NCI-H2171 treated with DMSO at 0.1 percent for 48 hours (cell line): ENCODE measurements at places on chromosomes 3 and 15.

DNA sequence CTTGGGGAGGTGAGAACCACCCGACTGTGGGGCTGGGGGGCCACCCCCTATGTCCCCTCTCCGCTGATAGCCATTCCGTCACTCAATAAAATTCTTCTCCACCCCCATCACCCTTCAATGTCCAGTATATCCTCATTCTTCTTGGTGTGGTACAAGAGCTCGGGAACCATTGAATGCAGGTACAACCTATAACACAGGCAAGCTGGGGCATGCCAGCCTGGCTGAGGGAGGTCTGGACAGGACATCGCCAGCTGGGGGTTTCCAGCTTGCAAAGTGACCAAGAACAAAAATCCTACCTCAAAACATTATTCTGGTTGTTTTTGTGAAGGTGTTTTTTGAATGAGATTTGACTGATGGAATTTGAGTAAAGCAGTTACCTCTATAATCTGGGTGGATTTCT, 19.6 kb upstream of the BDH1 start:
- no peak for DNase-seq

DNA sequence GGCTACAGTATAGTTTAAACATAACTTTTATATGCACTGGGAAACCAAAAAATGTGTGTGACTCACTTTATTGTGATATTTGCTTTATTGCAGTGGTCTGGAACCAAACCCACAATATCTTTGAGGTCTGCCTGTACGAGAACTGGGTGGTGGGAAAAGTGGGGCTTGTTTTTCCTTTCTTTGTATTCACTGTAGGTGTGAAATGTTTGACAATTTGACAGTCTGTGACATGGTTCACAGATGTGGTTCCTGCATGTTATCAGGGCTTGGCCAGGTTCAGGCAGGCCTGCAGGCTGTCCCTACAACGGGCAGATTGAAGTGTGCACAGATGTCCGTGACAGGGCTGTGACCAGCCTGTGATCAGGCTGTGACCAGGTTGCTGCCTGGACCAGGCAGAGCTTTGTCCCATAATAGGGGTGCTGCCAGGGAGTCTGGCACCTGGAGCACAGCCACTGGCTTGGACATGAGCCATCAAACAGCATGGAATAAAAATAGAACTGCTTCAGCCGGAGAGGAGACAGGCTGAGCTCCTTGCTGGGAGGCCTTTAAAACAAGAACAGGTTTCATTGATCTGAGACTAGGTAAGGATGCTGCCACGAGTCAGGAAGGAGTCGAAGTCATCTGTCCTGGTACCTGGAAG, 61.0 kb downstream of the KLF13 start:
- peak; percentile 88 for DNase-seq

DNA sequence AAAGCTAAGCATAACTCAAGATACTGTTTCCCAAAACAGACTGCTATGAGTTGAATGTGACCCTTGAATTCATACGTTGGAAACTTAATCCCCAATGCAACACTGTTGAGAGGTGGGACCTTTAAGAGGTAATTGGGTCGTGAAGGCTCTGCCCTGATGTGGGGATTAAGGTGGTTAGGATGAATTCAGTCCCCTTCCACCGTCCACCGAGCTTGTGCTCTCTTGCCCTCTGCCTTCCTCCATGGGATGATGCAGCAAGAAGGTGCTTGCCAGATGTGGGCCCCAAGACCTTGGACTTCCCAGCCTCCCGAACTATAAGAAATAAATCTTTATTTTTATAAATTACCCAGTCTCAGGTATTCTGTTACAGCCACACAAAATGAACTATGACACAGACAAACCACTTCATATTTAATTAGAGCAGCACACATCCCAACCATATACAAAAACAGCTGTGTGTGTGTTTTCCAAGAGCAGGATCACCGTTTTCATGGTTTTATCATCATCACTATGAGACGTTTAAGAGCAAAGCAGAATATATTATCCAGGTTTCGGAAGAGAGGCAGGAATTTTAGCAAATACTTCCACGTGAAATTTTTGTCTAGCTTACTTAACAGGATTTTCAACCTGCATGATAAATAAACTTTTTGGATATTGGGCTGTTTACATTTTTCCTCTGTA, 61.2 kb downstream of the CD200R1L start:
- DNase-seq, result no peak

- no peak for DNase-seq
These were observed 175.5 kb downstream of the ADAMTS17 start for GRCh38 chr15:100166313-100166712.

DNA sequence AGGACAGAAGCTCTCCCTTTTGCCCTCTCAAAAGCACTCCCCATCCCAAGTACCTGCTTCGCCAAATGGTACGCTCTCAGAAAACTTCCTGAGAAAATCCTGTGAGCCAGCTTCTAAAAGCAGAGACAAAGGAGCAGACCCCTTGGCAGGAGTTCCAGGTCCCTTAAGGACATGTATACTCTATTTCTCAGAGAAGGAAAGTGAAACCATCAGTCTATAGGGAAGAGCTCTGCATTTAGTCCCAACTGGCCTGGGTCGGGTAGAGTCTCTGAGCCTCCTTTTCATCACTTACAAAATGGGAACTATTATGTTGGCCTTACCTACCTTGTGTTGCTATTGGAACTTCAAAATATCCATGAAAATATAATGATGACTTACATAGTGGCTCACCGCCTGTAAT, 19.7 kb downstream of the DAPK2 start:
- DNase-seq, result no peak

DNA sequence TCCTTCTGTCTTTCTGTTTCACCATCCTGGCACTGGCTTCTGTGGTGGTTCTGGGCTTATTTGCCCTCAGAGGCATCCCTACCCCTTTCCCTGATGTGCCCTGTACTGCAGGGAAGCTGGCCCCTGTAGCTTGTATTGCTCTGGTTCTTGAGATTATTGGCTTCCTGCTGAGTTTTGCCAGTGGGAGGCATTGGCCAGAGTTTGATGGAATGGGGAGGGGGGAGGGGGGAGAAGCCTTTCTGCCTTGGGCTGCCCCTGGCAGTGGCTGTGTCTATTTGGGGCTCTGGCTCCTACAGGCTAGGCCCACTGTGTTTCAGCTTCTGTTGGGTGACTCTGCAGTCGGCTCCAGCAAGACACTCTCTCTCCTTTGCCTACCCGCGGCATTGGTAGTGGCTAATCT, 41.6 kb upstream of the SEMA6D start:
- no peak for DNase-seq

- no peak for DNase-seq
These were observed 31.0 kb downstream of the LOXL1 start for GRCh38 chr15:73957276-73957675.

DNA sequence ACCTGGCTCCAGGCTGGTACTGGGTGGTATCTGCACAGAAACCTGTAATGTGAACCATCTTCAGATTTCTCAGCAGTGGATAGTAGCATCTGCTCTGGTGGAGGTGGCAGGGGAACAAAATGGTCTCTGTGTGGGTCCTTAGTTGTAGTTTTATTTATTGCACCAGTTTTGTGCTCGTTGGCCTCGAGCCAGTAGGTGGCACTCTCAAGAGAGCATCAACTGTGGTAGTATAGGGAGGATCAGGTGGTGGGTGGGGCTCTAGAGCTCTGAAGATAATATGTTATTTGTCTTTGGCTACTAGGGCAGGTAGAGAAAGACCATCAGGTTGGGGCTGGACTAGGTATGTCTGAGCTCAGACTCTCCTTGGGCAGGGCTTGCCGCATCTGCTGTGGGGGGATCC, 254.0 kb upstream of the GPR149 start:
- peak; percentile 9 for DNase-seq

- peak; percentile 43 for DNase-seq
These were observed 586.7 kb downstream of the NTRK3 start for GRCh38 chr15:87669846-87670245.

GRCh38 chr15:86677278-86677677, 597.6 kb downstream of the AGBL1 start:
- no peak for DNase-seq

DNA sequence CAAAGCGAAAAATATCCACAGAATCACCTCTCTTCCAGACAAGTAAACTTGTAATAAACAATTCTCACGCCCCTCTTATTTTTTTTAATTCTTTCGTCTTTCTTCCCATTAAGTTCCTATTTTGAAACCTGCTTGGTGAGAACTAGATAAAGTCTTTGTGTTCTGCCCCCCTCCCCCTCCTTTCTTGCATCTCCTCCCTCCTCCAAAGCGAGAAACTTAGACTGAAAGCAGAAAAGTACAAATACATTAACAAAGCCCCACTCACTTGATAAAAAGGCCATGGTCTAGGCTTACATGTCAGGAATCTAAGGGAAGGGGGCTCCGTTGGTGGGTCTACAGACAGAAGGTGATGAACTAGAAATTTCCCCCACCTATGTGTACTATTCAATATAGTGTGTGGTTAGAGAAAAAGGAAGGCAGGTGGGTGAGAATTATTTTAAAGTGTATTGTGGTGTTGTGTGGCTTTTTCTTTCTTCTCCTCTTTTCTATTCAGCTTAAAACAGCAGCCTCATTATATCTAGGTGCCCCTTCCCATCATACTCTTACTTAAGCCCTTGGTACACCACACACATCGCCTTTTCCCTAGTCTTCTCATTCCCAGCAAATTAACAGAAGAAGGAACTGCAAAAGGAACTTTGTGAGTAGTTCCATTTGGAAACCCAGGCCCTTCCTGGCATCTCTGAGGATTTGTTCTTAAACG, 215.3 kb downstream of the MEIS2 start:
- no peak for DNase-seq

- DNase-seq, result no peak
These were observed 7.1 kb upstream of the SLC30A4 start for GRCh38 chr15:45529613-45530012.

GRCh38 chr3:185693985-185694653, 108.0 kb downstream of the SENP2 start:
- DNase-seq, result no peak

DNA sequence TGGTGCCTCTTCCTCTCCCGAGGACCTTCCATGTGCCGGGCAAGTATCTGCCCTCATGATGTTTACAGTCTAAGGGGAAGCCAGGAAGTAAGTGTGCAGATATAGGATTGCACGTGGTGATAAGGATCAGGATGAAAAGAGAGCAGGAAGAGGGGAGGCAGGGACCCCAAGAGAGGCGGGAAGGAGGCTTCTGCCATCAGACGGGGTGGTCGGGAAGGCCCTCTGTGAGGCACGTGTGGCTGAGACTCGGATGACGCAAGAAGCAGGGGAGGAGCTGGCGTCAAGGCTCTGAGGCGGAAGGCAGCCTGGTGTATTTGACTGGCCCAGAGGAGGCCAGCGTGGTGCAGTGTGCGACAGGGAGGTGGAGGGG, 762 bp upstream of the IQSEC1 start:
- DNase-seq, result no peak

- no peak for DNase-seq
These were observed 134.3 kb upstream of the GADL1 start for GRCh38 chr3:31028766-31029165.

GRCh38 chr3:10142707-10143560, 1.4 kb downstream of the VHL start:
- DNase-seq, result peak; percentile 1

- no peak for DNase-seq
These were observed 44.8 kb upstream of the UMPS start for GRCh38 chr3:124685481-124685880.

- DNase-seq, result no peak
These were observed 1.4 kb downstream of the CACNA2D3 start for GRCh38 chr3:54123776-54124196.

DNA sequence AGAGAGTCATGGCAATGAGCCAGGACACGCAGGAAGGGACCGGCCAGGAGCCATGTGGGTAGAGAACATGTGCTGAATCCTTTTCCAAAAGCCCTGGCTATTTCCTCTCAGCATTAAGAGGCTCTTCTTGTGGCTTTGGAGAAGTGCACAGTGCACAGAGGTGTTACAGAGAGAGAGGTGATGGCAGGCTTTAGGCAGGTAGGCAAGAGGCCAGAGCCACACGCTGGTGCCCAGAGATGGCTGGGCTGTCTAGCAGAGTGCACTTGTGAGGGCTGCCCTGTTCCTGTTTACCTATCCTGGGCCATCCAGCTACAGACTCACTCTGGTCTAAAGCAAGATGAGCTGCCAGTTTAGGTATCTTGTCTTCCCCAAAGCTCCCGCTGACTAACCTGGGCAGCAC, 402.6 kb downstream of the OCA2 start:
- DNase-seq, result no peak

DNA sequence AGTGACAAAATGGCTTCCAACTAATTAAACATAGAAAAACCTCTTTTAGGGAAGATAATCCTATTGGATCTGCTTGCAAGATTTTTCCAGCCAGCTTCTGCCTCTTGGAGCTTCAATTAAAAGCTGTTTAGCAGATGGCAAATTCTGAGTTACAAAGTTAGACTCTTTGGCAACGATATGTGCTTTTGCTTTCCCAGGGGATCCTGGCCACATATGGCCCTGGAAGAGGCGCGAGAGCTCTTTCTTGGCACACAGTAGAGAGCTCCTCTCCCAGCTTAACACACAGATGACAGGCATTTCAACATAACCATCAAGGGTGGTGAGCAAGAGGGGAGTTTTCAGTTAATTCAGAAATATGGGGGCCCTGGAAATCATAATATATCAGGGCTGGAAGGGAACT, 41.6 kb upstream of the GALNT15 start:
- peak; percentile 91 for DNase-seq

DNA sequence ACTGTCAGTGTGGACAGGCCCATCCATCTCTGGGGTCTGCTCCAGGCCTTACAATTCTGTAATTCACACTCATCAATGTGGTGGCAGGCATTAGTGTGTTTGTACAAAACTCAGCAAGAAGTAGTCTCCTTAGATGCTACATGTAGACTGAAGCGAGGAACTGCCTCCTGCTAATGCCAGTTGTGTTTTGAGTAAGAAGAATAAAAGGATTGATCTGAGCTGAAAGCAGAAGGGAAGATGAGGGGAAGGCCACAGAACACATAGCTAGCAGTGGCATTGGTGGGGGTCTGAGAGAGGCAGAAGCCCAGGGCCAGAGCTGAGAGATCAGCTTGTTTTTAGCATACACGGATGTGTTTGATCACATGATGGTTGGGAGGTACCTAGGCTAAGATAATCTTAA, 144.1 kb downstream of the TIGIT start:
- DNase-seq, result no peak
